Activated gamma-delta T cell treated with Interleukin-2 at 50 U/mL for 16 hours (primary cell): ENCODE measurements at places on chromosomes 4 and X.

DNA sequence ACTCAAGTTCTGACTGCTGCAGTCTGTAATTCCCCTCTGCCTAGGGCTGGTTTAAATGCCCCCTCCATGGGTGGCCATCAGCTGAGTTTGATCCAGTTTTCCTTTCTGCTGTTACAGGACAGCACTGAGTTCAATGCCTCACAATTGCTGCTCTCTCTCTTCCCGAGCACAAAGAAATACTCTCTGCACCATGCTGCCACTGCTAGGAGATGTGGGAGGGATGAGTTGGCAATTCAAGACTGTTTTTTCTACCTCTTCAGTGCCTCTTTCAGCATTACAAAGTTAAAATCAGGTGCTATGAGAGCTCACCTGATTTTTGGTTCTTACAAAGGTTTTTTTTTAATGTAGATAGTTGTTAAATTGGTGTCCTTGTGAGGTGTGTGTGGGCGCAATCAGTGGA lies 24.3 kb downstream of the CYSLTR1 start:
- no peak for DNase-seq

- no peak for DNase-seq
These were observed 32.3 kb downstream of the BBS12 start for GRCh38 chr4:122764821-122765215.

GRCh38 chr4:6024313-6024960 lies 6.2 kb upstream of the C4orf50 start:
- no peak for DNase-seq

- no peak for DNase-seq
These were observed 262.5 kb upstream of the NDST3 start for GRCh38 chr4:117771647-117772337.

DNA sequence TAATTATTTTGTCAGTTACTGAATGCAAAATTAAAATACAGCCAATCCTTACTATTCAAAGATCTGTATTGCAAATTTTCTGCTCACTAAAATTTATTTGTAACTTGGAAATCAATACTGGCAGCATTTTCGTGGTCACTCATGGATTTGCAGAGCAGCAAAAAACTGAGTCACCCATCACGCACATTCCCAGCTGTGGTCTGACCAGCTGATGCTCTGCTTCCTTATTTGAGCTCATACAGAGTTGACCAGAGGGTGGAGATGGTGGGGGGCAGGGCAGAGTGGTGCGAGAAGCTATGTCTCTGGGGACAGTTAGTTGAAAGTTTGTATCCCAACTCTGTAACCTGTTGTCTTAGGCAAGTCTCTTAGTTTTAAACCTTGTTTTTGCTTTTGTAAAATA lies 214.8 kb downstream of the SPCS3 start:
- DNase-seq, result no peak

DNA sequence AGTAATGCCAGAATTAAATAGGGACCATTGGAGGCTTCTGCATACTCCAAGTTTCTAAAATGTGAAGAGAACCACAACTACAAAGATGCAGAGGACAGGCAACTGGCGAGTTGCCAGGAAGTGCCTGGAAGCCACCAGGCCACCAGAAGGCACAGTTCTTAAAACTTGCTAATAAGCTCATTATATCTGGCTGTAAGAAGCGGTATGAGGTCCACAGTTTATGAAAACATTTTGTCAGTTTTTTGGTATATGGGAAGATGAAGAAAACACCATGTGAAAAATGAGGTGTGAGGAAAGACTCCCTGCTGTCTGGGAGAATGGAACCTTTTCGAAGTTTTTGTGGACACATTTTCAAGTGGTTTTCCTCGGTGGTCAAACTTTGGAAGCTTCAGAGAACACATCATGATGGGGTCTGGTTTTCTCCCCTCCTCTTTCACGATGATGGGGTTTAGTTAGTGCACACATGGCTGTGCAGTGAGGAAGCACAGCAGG lies 202.7 kb downstream of the NR3C2 start:
- peak; percentile 5 for DNase-seq

DNA sequence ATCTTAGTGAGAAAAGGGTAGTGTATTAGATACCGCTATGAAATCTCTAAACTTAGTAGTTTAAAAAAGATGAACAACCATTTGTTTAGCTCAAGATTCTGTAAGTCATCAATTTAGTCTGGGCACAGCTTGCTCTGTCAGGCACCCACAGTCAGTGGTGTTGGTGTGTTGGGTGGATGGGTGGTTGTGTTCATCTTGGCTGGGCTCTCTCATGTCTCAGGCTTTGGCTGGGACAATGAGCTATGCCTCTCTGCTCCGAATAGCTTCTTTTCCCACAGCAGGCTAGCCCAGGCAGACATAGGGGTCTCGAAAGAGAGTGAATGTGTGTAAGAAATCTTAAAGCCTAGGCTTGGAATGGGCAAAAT lies 127.0 kb upstream of the GATB start:
- DNase-seq, result no peak

GRCh38 chr4:11748164-11748872 lies 319.6 kb upstream of the HS3ST1 start:
- DNase-seq, result no peak

- DNase-seq, result no peak
These were observed 137.1 kb downstream of the GASK1B start for GRCh38 chr4:158035662-158036195.

- no peak for DNase-seq
These were observed 109.9 kb upstream of the FAM47C start for GRCh38 chrX:36898301-36898700.

DNA sequence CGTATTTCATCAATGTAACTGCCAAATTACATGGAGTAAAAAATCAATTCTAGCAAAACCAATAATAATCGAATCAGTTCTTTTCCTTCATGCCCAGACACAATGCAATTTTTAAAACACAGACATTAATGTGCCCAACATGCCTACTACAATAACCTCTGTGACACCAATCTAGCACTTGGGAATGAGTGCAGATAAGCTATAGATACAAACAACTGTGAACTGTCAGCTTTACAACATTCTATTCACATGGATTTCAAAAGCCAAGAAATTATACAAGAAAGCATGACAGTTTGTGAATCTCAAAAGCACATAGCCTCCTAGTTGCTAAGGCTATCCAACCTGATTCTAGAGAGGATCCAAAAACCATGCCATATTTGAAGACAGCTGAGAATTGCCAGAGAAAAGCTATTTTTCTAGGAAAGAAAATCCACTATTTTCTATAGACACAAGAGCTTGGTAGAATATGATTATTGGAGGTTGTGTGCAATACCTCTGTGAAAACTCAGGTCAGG lies 80.6 kb downstream of the COMMD8 start:
- DNase-seq, result no peak

DNA sequence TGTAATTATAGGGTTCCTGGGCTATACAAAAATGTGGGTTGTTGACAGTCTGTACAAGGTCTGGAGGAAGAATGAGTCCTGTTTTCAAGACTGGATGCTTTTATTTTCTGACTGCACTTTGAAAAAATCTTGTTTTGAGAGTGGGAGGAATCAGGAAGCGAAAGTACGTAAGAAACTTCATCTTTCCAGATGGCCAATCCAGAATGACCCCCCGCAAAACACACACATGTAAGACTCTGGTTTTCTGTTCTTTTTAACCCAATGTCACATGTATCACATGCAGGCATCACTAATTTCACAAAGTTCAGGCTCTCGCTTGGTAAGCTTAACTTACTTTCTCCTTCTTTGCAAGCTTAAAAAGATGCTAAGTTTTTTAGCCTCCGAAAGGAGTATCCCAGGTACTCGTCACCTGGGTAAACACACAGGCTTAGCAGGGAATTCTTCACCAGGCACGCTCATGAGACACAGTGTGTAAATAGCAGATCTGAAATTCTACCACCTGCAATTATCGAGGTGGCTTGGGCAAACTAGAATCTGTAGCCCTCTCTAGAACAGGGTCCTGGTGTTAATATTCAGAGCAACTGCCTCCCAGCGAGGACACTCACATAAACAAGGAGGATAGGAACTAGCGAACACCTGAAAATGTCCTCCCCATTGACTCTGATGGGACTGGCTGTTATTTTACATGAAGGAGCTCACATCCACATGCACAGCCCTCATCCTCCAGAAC lies 90.7 kb downstream of the NSUN7 start:
- no peak for DNase-seq

DNA sequence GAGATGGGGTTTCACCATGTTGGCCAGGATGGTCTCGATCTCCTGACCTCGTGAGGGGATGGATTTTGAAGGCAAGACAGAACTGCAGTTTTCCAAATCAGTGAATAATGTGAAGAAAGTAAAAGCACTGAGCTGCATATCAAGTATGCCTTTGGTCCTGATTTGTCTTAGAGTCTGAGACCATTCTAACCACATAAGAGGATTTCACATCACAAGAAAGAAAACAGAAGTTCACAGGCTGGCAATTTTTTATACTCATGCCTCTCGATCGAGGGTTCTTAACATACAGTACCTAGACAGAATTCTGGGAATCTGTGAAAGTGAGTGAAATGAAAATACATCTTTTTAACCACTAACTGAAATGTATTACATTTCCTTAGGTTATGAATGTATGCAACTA lies 23.3 kb downstream of the CHIC2 start:
- DNase-seq, result no peak

DNA sequence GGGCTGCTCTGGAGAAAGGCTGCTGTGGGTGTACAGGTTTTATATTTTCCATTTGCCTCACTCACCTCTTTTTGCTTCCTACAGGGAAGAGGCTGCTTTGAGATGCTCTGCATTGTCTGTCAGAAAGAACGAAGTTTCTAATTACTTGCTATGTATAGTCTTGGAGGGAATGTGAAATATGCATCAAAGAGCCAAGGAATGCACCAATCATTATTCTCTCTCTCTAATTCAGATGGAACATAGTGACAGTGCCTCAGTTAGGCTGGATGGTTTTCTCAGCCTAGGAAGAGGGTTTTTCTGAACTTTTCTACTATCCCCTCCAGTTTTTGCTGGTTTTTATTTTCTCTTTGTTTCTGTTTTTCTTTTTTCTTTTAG lies 106.8 kb upstream of the SLC4A4 start:
- no peak for DNase-seq

DNA sequence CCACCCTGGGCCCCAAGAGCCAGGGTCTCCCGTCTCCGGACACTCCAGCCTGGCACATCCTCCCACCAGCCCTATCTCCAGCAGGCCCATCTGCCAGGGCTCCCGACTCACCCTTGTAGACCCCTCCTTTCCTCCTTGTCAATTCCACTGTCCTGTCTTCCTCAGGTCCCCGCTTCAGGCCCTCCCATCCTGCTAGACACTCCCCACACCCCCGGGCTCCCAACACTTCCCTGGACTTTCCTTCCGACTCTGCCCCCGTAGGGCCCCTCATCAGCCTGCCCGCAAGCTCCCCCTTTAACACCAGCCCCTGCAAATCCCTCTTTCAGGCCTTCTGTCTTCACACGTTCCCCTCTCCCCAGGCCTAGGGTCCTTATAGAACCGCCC lies 1.1 kb downstream of the PRAF2 start:
- DNase-seq, result no peak

DNA sequence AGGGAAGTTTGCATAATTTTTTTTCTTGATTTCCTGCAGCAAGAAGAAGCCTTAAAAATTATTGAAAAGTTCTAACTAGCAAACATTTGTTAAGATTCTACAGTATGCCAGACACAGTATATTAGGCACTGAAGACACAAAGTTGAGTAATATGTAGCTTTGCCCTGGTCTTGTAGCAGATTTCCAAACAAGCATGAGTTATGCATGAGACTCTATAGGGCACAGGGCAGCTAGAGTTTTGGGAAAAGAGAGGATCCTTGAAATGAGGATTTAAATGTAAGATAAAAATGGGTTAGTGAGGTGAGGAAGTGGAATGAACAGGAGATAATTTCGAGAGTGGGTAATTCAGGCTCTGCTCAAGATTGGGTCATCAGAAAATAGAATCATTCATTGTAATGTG lies 8.6 kb upstream of the GPRIN3 start:
- DNase-seq, result no peak

DNA sequence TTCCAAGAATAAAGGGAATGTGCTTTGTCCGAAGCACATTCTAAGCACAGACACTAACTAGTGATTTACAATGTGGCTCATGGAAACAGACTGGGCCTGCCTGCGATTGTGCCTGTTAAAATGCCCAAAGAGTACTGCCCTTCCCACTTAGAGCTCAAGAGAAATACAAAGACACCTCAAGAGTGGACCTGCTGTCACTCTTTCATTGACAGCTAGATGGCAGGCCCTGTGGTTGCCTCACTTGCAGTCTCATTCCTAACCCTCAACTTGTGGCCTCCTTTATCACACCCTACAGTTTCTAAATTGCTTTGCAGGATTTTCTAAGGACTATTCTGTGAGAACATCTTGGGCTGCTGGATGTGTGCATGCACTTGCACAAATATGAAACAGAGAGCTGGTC lies 331.0 kb upstream of the EMCN start:
- DNase-seq, result no peak

GRCh38 chr4:101977076-101977475 lies 186.5 kb downstream of the BANK1 start:
- DNase-seq, result no peak

DNA sequence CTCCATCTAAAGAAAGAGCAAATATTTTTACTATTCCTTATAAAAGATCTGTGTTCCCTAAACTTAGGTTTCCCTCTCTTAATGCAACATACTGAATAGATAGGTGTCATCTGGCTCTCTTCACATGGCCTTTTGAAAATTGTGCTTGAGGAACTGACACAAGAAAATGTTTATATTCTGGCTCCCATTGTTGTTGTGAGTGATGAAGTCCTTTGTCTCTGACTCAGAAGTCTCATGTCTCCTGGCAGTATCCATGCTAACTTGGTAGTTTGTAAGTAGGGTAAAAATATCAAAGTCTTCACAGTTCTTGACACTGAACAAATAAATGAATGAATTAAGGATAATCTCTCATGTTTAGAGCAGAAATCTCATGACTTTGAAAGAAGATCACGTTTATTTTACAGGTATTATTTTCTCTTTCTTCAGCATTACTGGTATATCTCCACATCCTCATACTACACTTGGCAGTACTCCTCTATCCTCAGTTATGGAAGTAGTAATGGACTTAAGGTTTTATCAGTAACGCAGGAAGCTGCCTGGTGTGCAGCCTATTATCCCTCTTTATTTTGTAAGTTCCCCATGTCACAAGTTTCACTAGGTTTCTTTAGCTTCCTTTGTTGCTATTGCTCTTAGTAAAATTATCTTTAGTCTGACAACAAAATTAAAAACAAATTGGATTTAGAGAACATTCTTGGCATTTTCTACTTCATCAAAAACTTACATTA lies 14.2 kb upstream of the PABPC4L start:
- DNase-seq, result no peak

- no peak for DNase-seq
These were observed 1.1 kb downstream of the HSPA4L start for GRCh38 chr4:127783026-127783769.
